ENCODE measurements at places on chromosomes 11 and 22.

- DNase-seq = no peak
Observed at GRCh38 chr11:108752297-108752751, 87.5 kb downstream of the DDX10 start.

- no peak for DNase-seq
Observed at GRCh38 chr11:75986966-75987365, 172.0 kb downstream of the UVRAG start.

- DNase-seq = no peak
Observed at GRCh38 chr11:65211293-65212105, 29.8 kb downstream of the CAPN1 start.

- no peak for DNase-seq
Observed at GRCh38 chr11:95404370-95404769, 173.4 kb upstream of the SESN3 start.

DNA sequence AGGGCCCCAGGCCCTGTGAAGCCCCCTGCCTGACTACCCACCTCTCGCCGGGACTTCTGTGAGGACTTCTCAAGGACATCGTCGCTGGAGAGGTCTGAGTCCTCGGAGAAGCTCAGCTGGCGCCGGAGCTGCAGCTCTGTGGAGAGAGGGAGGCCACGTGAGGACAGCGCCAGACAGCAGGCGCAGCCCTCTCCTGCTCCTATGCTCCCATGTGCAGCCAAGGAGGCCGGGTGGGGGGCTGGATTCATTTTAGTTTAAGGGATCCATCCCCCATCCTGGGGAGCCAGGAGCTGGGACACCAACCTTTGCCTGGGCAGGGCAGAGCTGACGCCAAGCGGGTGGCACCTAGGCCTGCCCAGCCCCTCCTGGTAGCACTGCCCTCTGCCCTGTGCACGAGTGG lies 42.4 kb upstream of the BID start:
- no peak for DNase-seq

GRCh38 chr22:21866833-21867527 lies 465 bp downstream of the MAPK1 start:
- no peak for DNase-seq

- no peak for DNase-seq
Observed at GRCh38 chr22:20657963-20658362, 116.0 kb upstream of the SERPIND1 start.

DNA sequence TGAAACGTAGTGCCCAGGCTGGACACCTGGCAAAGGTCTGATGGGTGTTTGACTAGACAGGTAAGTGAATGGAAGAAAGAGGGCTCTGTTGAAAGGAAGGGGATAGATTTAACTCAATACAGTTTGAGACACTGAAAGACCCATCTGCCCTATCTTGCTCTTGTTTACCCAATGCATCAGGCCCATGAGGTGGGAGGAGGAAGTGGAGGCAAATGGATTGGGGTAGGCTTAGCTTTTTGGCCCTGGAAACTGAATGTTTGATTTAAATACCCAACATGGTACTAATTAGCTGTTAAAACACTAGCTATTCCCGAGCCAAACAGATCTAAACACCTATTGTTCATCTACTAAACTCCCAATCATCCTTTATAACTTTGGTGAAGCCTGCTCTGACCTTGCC lies 3.5 kb upstream of the UVRAG start:
- no peak for DNase-seq

- no peak for DNase-seq
Observed at GRCh38 chr11:117725048-117725734, 71.8 kb downstream of the DSCAML1 start.

DNA sequence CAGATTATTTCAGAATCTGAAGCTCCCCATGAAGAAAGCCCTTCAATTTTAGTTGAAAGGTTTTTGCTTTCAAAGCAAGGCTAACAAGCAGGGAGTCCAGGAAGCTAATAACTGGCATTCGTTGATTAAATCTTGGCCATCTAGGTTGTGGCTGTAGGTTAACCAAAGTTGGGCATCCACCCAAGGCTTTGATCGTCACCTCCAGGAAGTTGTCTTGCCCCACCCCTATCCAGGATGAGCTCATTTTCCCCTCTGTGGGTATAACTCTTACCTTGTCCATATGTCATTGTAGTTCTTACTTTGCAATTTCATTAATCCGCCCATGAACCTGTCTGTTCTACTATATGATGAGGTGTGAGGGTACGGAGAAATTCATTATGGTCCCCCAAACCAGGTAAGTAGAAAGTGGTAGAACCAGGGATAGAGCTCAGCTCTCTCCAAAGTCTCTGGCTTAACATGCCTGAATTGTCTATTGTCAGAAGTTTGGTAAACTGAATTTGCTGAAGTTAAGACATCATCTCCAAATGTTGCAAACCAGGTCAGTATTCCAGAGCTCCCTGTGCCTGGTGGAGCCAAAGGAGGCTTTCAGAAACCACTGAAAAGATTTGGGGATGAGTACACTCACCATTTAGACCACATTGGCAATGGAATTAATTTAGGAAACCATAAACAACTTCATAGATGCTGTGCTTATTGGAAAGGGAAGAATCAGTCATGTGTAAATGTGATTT lies 97.1 kb downstream of the CD44 start:
- DNase-seq = no peak

DNA sequence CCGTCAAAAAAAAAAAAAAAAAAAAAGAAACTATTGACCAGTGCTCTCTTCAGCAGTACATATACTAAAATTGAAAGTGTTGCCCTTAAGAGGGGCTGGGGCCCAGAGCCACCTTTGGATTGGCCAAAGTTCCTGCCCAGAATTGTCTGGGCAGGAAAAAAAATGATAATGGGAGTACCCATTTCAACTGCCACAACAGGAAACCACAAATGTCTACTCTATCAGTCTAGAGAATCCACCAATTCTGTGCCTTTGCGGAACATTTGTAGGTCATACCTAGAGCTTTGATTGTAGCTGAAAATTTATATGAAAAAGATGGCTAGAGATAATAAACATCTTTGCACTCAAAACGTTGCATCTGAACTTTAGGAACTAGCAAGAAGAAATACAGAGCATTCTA lies 69.4 kb downstream of the FAM76B start:
- DNase-seq = no peak

GRCh38 chr11:119460097-119460496 lies 37.1 kb upstream of the THY1 start:
- DNase-seq = no peak

DNA sequence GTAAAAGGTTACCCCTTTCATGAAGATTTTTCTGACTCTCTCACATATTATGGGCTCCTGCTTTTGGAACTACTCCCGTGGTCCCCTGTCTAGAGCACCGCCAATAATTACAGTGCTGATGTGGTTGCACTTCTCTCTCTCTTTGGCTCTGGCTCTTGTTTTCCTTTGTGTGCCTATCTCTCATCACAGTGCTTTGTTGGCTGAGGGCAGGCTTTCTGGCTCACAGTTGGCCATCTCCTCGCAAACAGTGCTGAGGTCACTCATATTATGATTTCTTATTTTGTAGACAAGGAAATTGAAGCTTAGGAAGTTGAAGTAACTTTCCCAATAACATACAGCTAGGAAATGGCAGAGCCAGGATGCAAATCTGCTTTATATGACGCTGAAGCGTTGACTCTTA lies 192.5 kb downstream of the DDX10 start:
- no peak for DNase-seq

Measured in skeletal muscle cell (primary cell).